Bronchus fibroblast of lung (primary cell): ENCODE measurements at places on chromosomes 12 and 14. TPM values are rescaled to one million over a fixed set of nuclear protein-coding genes. Genes with fewer than 3 reads are reported as not detected.

HOTAIR gene
- total RNA-seq = not detected in 2 replicates

RGS6 gene
- not detected in 2 replicates for total RNA-seq

RNF41 gene
- 56.3 and 58.7 TPM in 2 replicates for total RNA-seq

LBHD2 gene
- total RNA-seq = not detected in 2 replicates

PTPRR gene
- total RNA-seq = not detected in 2 replicates
